ENCODE measurements at places on chromosomes 1 and 21.

DNA sequence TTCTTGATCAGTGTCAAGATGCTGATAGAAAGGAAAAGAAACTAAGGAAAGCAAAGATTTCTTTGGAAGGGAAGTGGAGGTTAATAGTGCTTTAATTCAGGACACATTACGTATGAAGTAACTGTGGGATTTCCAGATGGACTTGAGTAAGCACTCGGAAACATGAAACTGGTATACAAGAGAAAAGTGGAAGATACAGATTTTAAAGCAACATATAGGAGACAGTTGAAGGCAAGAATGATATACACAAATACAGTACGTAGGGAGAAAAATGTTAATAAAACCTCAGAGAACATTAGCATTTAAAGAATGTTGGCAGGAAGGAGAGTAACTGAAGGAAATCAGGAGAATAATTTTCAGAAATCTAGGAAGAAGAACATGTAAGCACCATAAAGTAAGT is 730.9 kb upstream of the ADGRL2 start:
- no peak for DNase-seq

DNA sequence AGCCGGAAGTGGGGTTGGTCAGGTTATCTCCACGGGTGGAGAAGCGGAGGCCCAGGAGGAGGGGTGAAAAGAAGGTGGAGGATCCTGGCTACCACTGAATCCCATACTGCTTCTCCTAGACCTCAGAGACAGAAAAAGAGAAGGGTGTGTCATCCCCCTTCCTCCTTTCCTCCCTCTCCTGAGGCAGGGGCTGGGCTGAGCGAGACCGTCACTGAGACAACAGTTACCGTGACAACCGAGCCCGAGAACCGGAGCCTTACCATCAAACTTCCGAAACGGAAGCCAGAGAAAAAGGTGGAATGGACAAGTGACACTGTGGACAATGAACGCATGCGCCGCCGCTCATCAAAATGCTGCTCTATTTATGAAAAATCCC is 42.1 kb upstream of the NBPF3 start:
- DNase-seq = no peak

DNA sequence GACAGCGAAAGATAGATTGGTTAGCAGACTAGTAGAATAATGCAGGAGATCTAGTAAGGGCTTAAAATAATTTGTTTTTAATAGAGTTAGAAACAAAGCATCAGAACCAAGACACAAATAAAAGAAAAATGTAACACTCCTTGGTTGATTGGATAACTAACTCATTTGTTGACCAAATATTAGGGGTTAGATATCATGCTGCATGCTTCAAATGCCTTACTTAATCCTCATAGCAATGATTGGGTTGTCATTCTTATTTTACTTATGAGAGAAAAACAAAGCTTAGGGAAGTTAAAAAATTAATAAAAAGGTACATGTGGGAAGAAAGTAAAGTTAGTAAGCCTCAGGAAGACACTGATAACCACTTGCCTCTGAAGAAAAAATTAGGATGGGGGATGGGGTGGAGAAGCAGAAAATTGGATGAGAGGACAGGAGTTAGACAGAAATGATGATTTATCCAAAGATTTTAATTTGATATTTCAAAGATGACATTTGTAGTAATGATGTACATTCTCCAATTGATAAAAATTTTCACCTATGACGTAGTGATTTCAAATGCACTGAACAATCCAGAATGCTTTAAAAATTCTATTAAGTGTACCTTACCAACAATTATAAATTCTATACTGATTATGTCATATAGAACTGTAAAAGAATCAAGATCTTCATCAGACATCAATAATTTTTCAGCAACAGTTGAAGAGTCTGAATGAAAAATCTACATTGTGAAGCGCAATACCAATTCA is 374.7 kb downstream of the COL11A1 start:
- DNase-seq = no peak

DNA sequence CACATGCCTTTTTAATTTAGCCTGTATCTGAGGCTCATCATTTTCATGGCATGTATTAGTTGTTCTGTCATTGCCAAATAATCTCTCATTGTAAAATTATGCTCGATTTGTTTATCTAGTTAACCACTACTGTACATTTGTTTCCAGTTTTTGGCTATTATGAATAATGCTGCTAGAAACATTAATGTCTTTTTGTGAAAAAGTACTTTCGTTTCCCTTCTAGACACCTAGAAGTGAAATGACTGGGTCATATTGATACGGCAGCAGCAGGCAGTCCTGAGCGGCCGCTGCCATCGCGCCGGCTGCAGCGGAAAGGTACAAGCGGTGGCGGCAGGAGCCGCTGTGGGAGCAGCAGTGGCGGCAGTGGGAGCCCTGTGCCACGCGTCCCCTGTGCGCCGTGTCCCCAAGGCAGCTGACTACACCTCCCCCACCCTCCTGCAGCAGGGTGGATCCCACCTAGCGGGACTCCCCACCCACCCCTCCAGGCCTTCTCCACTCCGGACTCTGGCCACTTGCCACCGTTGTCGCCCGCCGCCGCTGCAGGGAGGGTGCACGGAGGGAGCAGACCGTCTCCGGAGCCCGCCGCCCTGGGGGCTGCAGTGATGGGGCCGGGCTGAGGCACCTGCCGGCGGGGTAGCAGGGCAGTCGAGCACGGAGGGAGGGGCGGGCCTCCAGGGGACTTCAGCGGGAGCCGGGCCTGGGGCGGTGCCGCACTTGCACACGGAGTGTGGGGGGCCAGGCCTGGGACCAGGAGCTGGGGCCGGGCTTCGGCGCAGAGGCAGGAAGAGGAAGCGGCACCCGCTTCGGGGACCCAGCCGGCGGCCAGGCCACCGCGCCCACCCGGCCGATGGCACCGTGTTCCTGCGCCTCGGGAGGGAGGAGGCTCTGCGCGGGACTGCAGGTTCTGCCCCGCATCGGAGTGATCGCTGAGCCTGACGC is 66.8 kb upstream of the RGS7 start:
- no peak for DNase-seq

GRCh38 chr1:109932679-109933078 is 22.0 kb downstream of the CSF1 start:
- no peak for DNase-seq

DNA sequence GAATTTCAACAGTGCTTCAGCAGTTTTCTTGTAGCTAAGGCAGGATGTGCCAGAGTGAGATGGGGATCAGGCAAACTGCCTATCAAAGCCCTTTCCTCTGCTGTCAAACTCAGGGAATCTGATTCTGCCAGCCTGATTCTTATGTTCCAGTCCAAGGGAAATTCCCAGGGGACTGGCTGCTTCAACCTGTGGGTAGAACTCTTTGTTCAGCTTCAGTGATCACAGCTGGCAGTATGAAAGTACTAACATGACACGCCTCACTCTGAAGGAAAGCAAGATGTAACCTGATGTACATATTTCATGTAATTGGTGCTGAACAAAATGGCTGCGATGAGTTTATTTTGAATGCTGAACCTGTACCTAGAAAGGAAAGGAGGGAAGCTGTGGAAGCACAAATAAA is 40.1 kb upstream of the SLC5A9 start:
- no peak for DNase-seq

- DNase-seq = no peak
These were observed 193.8 kb downstream of the DYRK1A start for GRCh38 chr21:37560385-37560784.

DNA sequence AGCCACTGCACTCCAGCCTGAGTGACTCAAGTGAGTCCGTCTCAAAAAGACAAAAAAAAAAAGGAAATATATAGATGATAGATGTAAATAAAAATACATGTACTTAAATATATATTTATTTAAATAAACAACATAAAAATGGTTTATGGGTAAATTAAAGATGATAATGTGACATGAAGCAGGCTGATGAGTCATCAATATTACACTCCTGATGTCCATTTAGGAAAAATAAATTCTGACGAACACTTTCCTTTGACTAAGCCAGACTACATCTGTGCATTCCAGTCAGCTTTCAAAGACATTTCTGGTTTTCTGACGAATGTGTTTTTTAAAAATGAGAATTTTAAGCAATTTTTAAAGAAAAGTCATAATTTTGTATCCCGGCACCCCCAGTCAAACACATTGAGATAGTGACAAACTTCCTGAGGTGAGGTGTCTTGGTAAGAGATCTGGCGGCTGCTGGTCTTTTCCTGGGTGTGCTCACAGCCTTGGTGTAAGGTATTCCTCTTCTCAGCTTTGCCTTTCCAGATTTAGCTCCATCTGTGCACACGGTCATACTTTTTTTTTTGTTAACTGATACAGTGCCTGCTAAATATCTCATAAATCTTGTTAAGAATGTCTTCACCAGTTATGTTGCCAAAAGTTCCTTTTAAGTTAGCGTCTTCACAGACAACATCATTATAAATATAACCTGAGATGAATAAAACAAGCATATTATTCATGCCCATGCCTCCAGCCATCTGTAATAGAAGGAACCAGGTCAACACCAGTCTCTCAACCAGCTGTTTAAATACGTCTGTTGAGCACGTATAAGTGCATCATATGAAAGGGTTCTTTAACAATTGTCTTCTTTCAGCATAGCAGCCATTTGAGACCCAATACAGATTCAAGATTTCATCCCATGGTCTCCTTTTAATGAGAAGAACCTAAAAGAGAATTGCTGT is 214.5 kb upstream of the PLD5 start:
- no peak for DNase-seq

DNA sequence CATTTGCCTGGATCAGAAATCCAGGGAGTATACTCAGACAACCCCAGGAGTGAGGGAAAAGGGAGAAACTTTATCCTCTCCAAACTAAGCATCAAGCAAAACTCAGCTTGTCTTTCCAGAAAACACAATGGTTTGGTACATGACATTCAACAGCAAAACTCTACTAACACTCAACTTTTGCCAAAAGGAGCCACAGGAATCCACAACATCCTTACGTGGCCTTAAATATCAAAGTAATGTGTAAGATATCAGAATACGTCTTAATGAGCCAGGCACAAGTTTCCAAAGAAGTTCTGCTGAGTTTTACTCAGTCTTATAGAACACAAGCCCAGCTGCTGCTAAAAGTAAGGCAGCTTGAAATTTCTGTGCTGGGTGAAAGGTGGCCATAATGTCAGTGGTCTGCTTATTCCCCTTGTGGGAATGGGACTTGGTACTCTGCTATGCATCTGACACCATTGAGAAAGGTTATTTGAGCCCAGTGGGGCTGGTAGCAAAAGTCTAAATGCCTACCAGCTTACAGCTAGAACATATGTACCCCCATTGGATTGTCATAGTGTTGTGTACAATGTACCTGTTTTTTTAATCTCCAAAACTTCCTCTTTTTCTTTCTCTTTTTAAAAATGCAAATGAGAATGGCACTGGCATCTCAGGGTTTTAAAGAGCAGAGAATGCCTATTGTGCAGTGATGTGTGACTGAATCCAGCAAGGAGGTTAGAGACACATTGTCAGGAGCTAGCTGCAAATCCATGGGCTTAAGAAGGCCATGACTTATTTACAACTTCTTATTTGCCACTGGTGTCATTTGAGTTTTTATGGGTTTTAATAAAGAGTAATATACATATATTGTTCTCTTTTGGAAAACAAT is 62.0 kb upstream of the ST6GALNAC3 start:
- no peak for DNase-seq

GRCh38 chr21:25961042-25961441 is 209.5 kb downstream of the APP start:
- no peak for DNase-seq

Measured in chondrocyte (in vitro differentiated cells).